Fibroblast of pulmonary artery (primary cell): ENCODE measurements at places on chromosomes 3 and 15.

GRCh38 chr3:47578119-47578632, 489 bp downstream of the CSPG5 start:
- DNase-seq, result no peak

- DNase-seq, result no peak
These were observed 52.5 kb downstream of the FOXP1 start for GRCh38 chr3:71530903-71531530.

GRCh38 chr3:66253790-66254620, 33.2 kb downstream of the SLC25A26 start:
- DNase-seq, result peak; percentile 72

GRCh38 chr15:100002086-100002620, 268.9 kb upstream of the LYSMD4 start:
- DNase-seq, result no peak
